ENCODE measurements at places on chromosomes 12 and 14. TPM values are rescaled to one million over a fixed set of nuclear protein-coding genes. Genes with fewer than 3 reads are reported as not detected.

PPP4R4 gene
- 0.19 TPM for polyA plus RNA-seq

IFNG gene
- not detected for polyA plus RNA-seq

AVPR1A gene
- 0.19 TPM for polyA plus RNA-seq

ESR2 gene
- 0.19 TPM for polyA plus RNA-seq

KCNA5 gene
- 11.1 TPM for polyA plus RNA-seq

GSG1 gene
- 3.5 TPM for polyA plus RNA-seq

NTF3 gene
- 0.63 TPM for polyA plus RNA-seq

SYT1 gene
- polyA plus RNA-seq: 1.2 TPM

LPAR5 gene
- 0.19 TPM for polyA plus RNA-seq

ZNF891 gene
- polyA plus RNA-seq: 0.95 TPM

TAS2R30 gene
- polyA plus RNA-seq: not detected

CCDC198 gene
- polyA plus RNA-seq: 96.2 TPM

C12orf76 gene
- 17.0 TPM for polyA plus RNA-seq

PPP1R3E gene
- 18.0 TPM for polyA plus RNA-seq

IKZF4 gene
- polyA plus RNA-seq: 3.7 TPM

GRIP1 gene
- polyA plus RNA-seq: 0.89 TPM

PLEKHD1 gene
- 0.19 TPM for polyA plus RNA-seq

MANSC4 gene
- polyA plus RNA-seq: 0.23 TPM

SPRING1 gene
- 8.4 TPM for polyA plus RNA-seq

NEMF gene
- polyA plus RNA-seq: 22.3 TPM

MDM1 gene
- polyA plus RNA-seq: 5.8 TPM

CRIP1 gene
- 71.0 TPM for polyA plus RNA-seq

PZP gene
- polyA plus RNA-seq: not detected

STAC3 gene
- polyA plus RNA-seq: 2.5 TPM

NINJ2 gene
- 1.1 TPM for polyA plus RNA-seq

SPIC gene
- not detected for polyA plus RNA-seq

CLEC6A gene
- not detected for polyA plus RNA-seq

KRT77 gene
- polyA plus RNA-seq: not detected

TRHDE gene
- 2.2 TPM for polyA plus RNA-seq

TMCC3 gene
- 1.0 TPM for polyA plus RNA-seq

GSC gene
- polyA plus RNA-seq: 0.38 TPM

MEG3 gene
- 1,023 TPM for polyA plus RNA-seq

FAM90A1 gene
- 0.35 TPM for polyA plus RNA-seq

ENDOU gene
- polyA plus RNA-seq: 0.23 TPM

BDKRB1 gene
- polyA plus RNA-seq: 3.0 TPM

AMIGO2 gene
- polyA plus RNA-seq: 3.9 TPM
